Keratinocyte (primary cell): ENCODE measurements at places on chromosomes 11 and 22. TPM values are rescaled to one million over a fixed set of nuclear protein-coding genes. Genes with fewer than 3 reads are reported as not detected.

BAIAP2L2 gene
- polyA plus RNA-seq = 2.3 to 4.8 TPM (median 3.2 TPM) in 3 replicates

DNA sequence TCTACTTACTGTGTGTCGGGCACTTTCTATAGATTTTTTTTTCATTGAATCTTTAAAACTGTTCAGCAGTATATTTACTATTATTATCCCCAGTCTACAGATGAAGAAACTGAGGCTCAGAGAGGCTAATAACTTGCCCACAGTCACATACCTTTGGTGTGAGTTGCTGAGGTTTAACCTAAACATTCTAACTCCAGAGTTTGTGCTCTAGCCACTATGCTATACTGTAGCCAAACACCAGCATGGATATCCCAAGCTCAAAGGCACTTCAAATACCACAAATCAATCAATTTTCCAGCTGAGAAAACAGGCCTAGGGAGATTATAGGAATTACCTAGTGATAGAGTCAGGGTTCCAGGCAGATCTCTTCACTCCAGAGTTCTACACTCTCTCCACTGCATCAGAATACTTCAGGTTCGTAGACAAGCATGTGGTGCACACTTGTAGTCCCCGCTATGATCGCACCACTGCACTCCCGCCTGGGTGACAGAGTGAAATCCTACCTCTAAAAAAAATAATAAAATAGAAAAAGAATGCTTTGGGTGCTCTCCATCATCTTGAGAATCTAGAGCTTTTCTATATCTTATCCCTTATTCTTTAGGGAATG lies 20.4 kb upstream of the UPB1 start:
- no peaks in the 10 kb centered on the region for H3K36me3 ChIP-seq
- H3K4me3 ChIP-seq = no peak overlapping the region
- no peak overlapping the region for H3K27ac ChIP-seq
- H3K27me3 ChIP-seq = no peaks in the 10 kb centered on the region
- peaks cover 9% of the 10 kb centered on the region for H3K4me1 ChIP-seq

DNA sequence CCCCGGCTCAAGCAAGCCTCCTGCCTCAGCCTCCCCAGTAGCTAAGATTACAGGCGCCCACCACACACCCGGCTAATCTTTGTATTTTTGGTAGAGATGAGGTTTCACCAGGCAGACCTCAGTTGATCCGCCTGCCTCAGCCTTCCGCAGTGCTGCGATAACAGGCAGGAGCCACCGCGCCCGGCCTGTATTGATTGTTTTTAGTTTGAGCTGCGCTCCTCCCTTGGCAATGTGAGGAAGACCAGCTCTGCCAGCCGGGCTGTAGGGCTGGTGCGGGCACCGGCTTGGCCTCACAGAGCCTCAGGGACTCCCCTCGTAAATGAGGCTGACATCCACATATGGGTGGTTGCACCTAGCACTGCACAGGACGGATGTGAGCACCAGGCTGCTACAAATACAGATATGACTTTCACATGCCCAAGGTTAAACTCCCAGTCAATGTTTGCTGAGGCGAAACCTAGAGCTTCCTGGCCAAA lies 7.5 kb upstream of the SLC2A11 start:
- no peak for DNase-seq
- H3K27me3 ChIP-seq = peaks cover 6% of the 10 kb centered on the region
- H3K27ac ChIP-seq = no peak overlapping the region
- peaks cover 18% of the 10 kb centered on the region for H3K4me1 ChIP-seq
- no peak overlapping the region for H3K4me3 ChIP-seq
- H3K36me3 ChIP-seq = no peaks in the 10 kb centered on the region

- H3K27me3 ChIP-seq = peaks cover 3% of the 10 kb centered on the region
- peaks cover 12% of the 10 kb centered on the region for H3K4me1 ChIP-seq
- DNase-seq = no peak
- peaks cover 5% of the 10 kb centered on the region for H3K36me3 ChIP-seq
- no peak overlapping the region for H3K27ac ChIP-seq
Observed at GRCh38 chr11:66725114-66725513, 3.9 kb downstream of the SPTBN2 start.

SHANK2 gene
- polyA plus RNA-seq = 0.22 to 0.57 TPM (median 0.41 TPM) in 3 replicates
